ENCODE measurements at places on chromosomes 3 and 15.

DNA sequence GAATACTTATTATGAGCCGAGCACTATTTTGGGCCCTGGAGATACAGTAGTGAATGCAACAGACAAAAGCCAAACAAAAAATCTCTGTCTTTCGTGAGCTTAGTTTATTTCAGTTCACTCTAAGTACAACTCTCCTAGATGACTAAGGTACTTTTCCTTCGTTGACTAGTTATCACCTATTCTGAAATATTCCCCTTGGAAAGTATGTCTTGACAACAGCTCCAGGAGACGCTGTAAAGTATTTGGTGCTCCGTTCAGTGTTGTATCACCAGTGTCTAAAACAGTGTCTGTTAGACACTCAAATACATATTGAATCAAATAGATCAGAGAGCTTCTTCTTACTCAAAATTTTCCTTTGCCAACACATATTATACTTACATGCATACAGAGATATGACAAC lies 119.6 kb downstream of the TFDP2 start:
- DNase-seq: no peak

- no peak for DNase-seq
These were observed 103.1 kb downstream of the LRRK1 start for GRCh38 chr15:101022306-101022705.

DNA sequence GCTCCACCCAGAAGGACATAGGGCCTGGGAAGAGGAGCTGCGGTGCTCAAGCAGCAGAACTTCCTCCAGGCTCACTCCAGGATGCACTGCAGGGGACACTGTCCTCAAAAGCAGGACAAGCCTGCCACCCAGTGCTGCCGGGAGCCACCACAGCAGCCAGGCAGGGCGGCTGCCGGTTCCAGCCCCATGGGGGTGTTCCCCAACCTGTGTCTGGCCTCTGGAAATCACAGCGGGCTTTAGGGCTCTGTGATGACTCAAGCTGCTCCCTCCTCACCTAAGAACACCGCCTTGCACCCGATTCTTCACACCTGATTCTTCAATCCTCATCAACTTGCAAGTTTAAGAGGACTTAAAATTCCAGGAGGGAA lies 71.9 kb upstream of the SLC6A11 start:
- no peak for DNase-seq

GRCh38 chr3:197487911-197488391 lies 67.8 kb downstream of the BDH1 start:
- DNase-seq: no peak

- DNase-seq: no peak
These were observed 47.5 kb downstream of the GTPBP8 start for GRCh38 chr3:113038328-113038727.

DNA sequence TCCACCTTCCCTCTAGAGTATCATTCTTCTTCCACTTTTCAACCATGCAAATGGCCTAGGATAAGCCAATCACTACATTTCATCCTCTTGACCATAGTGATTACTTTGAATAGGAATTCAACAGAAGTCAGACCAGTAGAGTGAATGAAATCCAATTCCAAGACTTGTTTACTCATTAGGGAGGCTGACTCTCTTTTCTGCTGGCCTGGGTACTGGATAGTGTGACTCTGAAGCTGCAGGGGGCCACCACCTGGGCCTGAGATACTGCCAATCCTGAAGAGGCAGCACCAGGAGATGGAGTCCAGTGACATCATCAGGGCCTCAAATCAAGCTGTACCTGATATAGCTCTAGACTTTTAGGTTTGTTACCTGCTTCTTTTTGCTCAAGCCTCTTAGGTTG lies 7.0 kb upstream of the FSTL1 start:
- no peak for DNase-seq

DNA sequence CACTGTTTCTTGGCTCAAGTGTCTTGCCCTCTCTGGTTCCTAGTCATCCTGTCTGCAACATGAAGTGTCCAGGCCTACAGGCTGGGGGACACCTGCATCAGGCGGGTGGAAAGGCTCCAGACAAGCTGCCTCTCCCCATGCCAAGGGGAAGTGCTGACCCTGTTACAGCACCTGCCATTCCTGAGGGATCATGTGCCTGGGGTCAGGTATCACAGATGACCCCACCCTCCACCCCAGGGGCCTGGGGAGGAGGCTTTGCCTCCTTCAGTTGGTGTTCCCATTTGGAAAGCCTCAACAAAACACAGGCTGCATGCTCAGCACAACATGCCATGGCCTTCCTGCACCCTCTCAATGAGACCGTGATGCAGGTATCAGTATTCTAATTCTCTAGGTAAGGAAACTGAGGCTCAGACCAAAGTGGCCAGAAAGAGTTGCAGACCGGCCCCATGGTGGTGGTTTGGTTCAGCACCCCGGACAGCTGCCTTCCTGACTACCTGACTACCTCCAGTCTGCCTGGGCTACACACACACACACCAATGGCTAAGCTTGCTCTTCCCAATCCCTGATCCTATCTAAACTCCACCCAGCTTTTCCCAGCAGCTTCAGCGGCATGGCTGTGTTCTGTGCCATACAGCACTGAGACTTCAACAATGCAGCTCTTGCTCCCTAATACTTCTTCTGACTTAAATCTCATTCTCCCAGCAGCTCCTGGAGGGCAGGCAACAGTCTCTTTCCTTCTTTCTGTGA lies 69.7 kb upstream of the LINGO1 start:
- DNase-seq: no peak

DNA sequence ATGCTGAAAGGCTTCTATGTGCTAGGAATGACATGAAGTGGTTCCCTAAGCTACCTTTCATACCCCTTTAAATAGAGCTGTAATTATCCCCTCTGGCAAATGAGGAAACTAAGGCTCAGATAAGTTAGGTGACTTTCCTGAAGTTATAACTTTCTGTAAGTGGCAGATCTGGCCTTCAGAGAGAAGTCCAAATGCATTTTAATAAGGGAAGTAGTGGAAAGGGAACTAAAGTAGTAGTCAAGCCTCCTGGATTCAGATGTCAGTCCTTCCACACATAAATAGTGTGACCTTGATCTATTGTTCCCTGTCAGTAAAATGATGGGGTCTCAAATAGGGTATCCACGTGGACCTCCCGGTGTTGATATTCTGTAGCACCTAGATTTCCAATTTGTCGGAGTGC lies 277.7 kb downstream of the EDEM1 start:
- no peak for DNase-seq

DNA sequence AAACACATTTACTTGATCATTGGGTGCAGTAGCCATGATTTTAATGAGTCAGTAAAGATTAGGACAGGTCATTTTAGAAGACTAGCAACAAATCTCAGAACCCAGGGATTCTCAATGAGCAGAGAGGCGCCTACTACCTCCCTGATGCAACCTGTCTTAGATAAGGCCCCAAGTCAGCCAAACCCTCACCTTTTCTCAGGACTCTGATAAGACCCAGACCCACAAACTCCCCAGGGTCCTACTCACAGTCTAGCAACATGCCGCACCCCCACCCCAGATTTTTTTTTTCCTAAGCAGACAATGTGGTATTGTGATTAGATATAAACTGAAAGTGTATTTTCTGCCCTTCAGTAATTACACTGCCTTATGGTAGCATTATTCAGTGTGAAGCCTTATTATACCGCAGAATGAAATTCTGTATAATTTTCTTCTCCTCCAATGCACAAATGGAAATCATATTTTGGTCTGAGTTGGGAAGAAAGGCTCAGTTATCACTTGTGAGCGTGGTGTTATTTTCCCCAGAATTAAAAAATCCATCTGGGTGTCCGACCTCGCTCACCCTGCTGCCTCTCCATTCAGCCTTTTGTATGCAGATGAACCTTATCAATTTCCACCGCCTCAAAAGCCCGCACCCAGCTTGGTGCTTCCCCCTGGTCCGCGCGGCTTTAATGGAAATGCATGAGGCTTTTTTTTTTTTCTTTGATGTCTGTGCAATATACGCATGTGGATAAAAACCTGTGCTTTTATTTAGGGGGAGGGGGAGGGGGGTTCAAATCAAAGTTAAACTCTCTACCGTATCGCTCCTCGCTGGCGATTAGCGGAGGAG lies 122.0 kb upstream of the SOX14 start:
- DNase-seq: no peak

- DNase-seq: no peak
These were observed 326.6 kb upstream of the PROK2 start for GRCh38 chr3:72111265-72112205.

DNA sequence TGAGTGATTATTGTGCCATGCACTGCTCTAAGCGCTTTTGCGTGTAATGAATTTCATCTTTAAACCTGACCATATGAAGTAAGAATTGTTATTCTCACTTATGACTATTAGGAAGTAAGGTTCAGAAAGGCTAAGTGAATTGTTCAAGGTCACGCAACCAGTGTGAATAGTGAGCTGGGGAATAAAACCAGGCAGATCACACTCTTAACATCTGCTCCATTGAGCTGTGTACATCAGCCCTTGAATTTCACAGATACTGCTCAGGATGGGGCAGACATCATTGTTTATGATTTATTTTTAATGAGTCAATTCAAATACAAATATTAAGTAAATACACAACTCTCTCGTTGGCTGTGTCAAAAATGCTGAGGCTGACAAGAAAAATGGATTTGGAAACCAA lies 184.5 kb downstream of the FNDC3B start:
- no peak for DNase-seq

- DNase-seq: no peak
These were observed 63.5 kb downstream of the CMSS1 start for GRCh38 chr3:99881121-99881524.

- DNase-seq: no peak
These were observed 260.6 kb downstream of the GOLGA6L6 start for GRCh38 chr15:20280933-20281463.

- DNase-seq: no peak
These were observed 378.1 kb downstream of the TIGIT start for GRCh38 chr3:114671741-114672510.

DNA sequence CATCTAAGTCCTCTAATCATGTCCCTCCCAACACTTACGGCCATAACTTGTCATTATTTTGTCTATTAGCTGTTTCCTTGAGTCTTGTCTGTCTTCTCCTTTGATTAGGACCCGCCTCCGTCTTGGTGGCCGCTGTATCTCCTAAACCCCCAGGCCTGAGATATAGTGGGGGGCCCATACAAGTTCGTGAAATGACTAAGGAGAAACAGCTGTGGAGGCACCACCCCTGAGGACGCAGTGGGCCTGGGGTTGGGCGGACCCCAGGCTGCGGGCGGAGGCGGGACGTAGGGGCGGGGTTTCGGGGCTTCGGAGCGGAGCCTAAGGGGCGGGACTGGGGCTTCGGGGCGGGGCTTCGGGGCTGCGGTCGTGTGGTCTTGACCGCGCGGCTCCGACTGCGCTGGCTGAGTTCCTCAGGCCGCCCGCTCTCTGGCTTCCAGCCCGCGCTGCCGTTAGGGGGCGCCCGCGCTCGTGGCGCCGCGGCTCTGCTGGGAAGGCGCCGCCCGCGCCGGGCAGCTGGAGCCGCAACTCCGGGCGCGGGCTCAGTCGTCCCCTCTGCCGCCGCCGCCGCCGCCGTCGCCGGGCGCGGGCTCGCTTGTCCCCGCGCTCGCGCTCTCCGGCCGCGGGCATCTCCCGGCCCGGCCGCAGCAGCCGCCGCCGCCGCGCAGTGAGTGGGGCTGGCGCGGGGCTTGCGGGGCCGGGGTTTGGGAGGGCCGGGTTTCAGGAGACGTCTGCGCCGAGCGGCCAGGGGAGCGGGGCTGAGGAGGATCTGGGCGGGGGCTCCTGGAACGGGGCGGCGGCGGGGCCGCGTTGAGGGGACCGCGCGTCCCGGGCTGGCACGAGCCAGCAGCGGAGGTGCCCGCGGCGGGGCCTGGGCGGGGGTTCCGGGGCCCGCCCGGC lies at the start of gene KCTD6:
Gene KCTD6, plus strand, starts transcription at position 591 of the 897 bp plus-strand sequence. CDS start 6,660 bp downstream, outside the sequence.
- DNase-seq: peak; percentile 85

- no peak for DNase-seq
These were observed 156.4 kb downstream of the LRRC28 start for GRCh38 chr15:99407716-99408115.

GRCh38 chr3:15102836-15103235 lies 3.9 kb upstream of the RBSN start:
- DNase-seq: no peak

GRCh38 chr3:73236867-73237266 lies 175.4 kb downstream of the EBLN2 start:
- DNase-seq: no peak

DNA sequence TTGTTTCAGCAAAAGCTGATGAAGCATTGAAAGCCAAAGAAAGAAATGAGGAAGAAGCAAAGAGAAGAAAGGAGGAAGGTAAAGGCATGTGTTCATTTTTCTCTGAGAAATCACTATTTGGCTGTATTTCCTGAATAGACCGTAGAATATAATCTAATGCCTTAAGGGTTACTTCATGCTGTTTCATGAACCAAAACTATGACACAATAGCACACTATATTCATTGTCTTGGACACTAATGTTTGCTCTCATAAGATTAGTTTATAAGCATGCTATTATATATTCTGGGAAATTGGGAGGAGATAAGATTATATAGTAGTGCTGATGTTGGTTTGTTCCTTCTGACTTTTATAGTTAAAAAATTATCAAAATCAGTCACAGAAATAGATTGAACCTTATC lies 110.1 kb upstream of the MLF1 start:
- no peak for DNase-seq

DNA sequence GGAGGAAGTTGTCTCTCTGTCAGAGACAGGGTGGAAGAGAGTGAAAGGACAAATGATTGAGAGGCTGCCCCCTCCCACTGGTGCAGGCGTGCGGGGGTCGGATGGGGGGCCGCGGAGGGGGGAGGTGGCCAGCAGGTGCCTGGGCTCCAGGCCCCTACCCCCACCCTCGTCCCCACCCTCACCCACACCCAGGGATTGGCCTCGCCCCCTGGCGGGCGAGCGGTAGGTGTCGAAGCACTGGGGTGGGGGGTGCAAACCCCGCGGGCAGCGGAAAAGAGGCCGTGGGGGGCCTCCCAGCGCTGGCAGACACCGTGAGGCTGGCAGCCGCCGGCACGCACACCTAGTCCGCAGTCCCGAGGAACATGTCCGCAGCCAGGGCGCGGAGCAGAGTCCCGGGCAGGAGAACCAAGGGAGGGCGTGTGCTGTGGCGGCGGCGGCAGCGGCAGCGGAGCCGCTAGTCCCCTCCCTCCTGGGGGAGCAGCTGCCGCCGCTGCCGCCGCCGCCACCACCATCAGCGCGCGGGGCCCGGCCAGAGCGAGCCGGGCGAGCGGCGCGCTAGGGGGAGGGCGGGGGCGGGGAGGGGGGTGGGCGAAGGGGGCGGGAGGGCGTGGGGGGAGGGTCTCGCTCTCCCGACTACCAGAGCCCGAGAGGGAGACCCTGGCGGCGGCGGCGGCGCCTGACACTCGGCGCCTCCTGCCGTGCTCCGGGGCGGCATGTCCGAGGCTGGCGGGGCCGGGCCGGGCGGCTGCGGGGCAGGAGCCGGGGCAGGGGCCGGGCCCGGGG lies at the start of gene KAT2B:
Gene KAT2B, plus strand, starts transcription at position 682 of the 783 bp plus-strand sequence. Its CDS starts 32 bp downstream, at position 714.
- DNase-seq: peak; percentile 78

DNA sequence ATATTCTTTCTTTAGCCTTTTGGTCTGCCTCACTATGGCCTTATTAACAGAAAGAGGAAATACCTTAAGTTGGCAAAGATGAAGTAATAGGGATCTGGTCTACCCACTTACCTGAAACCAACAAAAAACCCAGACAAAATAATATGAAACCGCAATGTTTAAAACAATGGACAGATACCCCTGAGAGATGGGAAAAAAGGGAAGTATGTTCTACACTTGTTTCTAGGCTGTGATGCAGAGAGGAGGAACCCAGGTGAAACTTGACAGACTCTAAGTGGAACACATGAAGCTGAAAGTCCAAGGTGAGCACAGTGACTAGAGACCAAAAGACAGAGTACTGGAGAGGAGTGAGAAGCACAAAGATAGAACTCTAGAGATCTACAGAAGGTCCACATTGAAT lies 78.4 kb downstream of the NR2E3 start:
- no peak for DNase-seq

- DNase-seq: peak; percentile 24
These were observed 67.1 kb downstream of the MB21D2 start for GRCh38 chr3:192850451-192850981.

GRCh38 chr15:29713784-29714183 lies 108.5 kb downstream of the TJP1 start:
- DNase-seq: no peak
